ENCODE measurements at places on chromosomes 2 and 18.
A peak's percentile ranks its signal among the peaks of the same experiment; 100 is the strongest.

GRCh38 chr2:66587216-66587615 lies 152.3 kb downstream of the MEIS1 start:
- DNase-seq, result no peak

DNA sequence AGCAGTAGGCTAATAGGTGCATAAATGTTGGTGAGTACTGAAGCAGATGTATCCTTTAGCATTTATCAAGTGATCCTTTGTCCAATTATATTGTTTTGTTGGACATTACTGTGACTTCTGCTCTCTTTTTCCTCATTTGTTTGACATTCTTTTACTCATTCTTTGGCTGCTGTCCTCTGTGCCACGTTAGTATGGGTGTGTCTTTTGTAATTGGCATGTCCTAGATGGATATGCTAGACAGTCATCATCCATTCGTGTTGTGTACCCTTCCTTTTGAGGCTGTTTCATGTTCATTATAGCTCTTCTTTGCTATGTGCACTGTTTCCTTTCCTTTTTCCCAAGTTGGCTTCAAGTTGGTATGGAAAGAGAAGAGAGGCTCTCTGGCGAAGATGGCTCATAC lies 284.7 kb downstream of the CYP26B1 start:
- DNase-seq, result no peak

DNA sequence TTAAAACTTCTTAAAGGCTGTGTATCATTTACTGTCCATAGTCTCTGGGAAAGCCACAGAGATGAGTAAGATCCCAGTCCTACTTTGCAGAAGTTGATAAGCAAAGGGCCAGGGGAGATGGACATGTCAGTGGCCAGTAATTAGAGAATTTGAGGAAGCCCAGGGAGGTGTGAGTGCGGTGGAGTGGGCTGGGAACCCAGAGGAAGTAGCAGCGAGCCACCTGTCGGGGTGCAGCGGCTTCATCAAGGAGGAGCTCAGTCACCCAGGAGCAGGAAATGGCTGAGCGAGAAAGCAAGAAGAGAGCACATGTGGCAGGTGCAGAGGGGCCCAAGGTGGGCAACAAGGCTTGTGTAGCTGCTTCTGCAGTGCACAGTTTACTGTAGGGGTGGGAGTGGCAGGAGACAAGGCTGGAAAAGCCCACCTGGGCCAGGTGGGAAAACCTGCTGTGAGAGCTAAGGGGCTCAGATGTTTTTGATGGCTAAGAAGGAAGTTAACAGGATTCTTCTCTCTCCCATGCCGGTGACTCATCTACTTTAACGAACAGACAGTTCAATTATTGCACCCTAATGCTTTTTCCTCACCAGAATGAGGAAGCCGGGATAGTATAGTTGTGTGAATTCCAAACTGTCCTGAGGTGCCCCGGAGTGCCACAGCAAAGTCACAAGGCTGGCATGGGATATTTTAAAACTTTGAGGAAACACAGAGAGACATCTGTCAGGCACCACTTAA lies 34.8 kb upstream of the MGAT5 start:
- peak; percentile 71 for DNase-seq

- DNase-seq, result no peak
These were observed 16.2 kb upstream of the STEAP3 start for GRCh38 chr2:119207447-119207846.
